ENCODE measurements at places on chromosomes 11 and 22.

DNA sequence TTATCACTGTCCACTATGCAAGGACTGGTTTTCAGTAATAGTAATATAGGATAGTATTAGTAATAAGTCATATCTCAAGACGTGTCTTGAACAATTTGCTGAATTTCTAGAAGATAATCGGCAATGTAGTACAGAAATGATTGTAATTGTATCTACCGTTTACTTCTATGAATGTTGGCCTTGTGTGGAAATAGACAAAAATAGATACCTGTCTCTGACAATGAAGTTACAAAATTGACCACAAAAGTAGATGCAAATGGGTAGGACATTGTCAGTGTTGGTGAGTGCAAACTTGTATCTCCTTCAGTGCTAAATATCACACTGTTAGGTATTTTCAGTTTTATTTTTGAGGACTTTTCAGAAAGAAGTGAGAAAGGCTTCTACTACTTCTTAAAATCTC is 43.1 kb downstream of the SVIP start:
- DNase-seq: no peak

GRCh38 chr11:78645226-78646202 is 70.8 kb upstream of the NARS2 start:
- peak; percentile 83 for DNase-seq

DNA sequence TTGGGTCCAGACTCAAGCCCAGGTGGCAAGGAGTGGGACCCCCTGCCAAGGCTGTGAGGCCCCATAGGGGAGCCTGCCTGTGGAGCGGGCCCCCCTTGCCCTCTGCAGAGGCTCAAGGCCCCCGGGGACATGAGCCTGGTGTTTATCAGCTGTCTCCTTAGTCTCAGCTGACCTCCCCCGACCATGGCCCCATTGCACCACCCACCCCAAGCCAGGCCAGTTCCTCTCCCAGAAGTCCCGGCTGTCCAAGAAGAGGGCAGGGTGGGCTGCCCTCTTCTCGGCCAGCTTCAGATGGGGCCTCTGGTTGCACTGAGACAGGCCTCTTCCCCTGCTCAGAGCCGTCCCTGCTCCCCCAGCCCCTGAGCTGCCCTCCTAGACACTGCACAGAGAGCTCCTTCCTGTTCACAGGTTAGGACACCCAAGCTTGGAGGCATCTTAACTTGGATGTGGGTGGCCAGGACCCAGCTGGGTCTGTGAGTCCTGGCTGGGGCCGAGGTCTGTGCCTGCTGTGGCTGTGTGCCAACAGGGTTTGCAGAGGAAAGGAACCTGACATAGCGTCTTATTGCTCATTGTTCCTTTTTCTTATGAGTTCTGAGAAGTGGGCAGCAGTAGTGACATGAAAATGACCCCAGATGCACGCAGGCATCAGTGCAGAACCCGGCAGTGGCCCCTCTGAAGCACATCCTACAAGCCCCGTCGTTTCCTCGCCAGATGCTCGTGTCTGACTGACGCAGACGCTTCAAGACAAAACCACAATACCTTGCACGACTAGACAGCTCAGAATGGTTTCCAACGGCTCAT is 5.4 kb downstream of the TRABD start:
- DNase-seq: no peak

GRCh38 chr11:110409174-110409573 is 20.6 kb upstream of the FDX1 start:
- DNase-seq: no peak

- DNase-seq: no peak
These were observed 7.7 kb upstream of the MN1 start for GRCh38 chr22:27809226-27809603.
